Kidney tubule cell (primary cell): ENCODE measurements at places on chromosomes 6 and 20.
A peak's percentile ranks its signal among the peaks of the same experiment; 100 is the strongest.

DNA sequence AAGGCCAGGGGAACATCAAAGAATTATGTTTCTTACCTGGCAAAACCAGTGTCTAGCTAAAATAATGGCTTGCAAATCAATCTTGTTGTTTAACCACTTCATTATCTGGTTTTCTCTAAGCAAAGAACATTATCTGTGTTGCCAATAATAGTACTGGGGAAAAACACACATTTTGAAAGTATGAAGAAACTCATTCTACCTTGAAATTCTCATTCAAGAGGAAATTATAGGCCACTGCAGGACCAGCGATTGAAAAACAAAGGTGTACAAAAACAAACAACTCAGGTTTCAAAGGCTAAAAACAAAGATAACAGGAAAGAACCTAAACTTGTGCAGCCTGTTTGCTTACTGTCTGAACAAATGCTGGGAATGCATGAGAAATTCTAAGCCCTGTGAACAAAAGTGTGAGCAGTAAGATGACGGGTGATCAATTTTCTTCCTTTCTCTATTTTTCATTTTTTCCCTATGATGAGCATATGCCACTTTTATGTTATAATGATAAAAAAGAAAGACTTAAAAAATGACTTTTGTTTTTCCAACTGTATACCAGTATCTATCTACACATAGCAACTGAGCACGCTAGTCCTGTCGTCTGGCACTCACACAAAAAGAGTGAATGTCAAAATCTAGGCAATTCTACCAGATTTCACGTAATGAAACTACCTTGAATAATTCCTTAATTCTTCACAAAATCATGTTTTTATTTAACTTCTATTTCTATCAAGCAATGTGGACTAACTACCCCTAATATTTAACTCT is 117.9 kb downstream of the SGK1 start:
- DNase-seq = no peak

DNA sequence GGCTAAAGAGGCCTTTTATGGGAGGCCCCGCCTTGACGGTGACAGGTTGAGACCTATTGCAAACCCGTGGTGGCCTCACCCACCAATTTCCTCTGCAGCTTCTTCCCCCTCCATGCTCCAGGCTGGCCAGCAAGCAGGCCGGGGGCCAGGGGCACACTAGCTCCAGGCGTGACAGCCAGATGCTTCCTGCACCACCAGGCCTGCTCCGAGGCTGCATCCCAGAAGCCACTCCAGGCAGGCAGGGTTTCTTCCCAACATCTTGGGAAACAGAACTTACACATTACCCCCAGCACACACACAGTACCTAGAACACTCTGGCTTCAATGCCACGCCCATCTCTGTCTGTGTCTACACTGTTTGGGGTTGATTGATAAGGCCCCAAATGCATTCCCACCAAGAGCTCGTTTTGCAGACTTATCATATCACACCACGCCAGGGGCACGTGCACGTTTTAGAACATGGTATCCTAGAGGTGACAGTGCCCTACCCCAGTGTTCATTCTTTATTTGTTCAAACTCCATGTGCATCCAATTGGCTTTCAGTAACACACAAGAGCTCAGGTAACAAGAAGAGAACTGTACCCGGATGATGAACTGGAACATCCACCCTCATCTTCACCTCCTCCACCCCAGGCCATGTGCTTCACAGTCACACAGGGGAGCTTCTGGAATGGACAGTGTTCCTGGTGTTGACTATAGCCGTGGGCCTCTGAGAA is 221.4 kb upstream of the RREB1 start:
- DNase-seq = no peak

DNA sequence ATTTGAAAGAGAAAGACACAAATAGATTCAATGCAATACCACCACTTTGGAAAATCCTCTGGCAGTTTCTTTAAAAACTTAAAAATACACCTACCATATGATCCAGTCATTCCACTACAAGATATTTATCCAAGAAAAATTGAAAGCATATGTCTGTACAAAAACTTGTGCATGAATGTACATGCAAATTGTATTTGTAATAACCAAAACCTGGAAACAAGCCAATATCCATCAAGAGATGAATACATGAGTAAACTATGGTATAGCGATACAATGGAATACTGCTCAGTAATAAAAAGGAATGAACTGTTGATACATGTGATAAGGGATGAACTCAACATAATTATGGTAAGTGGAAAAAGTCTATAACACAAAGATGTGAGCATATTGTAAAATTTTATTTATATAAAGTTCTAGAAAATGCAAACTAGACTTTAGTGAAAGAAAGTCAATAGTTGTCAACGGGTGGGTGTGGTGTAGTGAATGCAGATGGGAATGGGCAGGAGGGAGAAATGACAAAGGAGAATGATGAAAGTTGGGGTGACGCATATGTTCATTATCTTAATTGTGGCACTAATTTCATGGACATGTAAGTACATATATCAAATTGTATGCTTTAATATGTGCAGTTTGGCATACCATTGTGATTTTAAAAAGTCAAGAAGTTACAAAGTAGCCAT is 347.5 kb downstream of the SAMD5 start:
- no peak for DNase-seq

GRCh38 chr20:13936781-13937576 is 53.4 kb downstream of the SEL1L2 start:
- DNase-seq = no peak

- DNase-seq = no peak
These were observed 117.1 kb upstream of the CCDC28A start for GRCh38 chr6:138656364-138657064.

DNA sequence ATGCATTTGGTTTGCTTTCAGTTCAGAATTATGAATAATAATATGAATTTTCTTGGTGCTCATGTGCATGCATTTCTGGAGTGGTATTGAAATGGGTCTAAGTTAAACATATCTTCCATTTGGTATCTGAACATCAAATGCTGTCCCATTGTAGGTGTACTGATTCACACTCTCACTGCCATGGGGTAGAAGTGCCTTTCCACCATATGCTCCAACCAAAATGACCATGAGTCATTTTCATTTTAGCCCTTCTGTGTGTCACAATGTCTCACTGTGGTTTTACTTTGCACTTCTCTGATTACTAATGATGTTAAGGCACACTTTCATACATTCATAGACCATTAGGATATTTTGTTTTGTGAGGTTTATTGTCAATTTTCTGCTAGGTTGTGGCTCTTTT is 211.9 kb downstream of the HAO1 start:
- DNase-seq = peak; percentile 80

- DNase-seq = no peak
These were observed 64.3 kb upstream of the ID4 start for GRCh38 chr6:19772891-19773290.

DNA sequence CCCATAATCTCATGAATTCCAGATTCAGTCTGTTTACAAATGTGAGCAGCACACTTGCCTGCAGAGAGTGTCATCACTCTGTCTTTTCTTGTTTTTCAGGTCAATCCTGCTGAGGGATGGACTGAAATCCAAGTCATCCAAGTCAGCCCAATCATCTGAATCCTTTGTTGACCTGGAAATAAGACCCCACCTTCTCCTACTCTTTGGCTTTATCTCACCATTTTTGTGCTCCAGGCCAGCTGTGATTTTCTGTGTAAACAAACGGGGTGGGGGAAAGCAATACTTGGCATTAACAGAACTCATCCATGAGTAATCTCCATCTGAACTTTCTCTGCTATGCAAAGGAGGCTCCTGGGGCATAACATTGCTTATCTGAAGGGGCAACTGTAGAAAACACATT is 16.9 kb upstream of the GSTA4 start:
- no peak for DNase-seq

DNA sequence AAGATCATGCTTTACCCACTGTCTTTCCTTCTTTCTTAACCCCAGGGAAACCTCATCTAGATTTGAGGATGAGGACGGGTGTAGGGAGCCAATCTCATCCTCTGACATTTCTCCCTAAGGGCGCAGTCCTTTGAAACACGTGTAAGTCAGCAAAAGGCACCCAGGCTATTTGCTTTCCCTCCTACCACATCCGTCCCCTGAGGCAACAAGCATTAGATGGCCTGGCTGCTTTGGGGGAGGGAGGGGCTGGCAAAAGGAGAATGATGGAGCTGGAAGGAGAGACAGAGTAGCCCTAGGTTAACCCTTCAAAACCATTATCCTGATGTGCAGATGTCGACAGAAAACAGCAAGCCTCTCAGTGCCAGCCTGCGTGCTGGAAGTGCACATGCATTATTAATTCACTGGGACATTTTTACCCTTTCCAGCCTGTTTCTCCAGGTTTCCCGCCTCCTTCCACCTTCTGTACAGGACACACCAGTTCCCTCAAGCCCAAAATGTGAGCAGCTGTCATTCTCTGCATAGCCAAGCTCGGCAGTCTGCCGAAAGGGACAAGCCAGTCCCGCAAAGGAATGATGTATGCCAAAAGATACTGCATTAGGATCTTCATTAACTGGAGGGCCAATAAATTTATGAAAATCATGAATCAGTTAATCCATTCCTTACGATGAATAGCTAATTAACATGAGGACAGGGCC is 547.2 kb downstream of the CD83 start:
- peak; percentile 19 for DNase-seq

DNA sequence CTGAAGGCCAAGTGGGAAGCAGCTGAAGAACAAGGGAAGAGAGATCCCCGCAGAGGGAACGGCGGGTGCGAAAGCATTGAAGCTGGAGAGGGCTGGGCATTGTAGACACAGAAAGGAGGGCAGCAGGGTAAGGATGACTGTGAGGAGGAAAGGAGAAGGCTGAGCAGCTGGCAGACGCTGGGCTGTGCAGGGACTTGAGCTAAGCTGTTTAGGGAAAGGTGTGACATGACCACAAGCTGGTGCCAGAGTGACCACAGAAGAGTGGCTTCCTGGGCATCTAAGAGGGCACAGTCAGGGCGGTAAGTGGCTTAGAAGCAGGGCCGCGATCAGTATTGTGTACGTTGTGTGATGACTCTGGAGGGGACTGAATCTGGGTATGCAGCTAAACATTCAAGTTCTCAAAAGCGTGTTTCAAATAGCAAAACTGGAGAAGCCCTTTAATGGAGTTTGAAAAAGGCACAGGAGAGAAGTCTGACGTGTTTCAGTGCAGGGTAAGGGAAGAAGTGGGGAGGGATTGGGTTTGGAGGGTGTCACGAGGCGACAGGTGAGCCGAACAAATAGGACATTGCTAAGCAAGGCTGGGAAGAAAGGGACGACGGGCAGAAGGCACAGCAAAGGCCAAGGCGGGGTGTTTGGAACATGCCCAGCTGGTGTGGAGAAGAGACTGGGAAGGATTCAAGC is 46.1 kb upstream of the ARFGEF2 start:
- no peak for DNase-seq

- DNase-seq = no peak
These were observed 80.8 kb upstream of the EYS start for GRCh38 chr6:65787787-65788186.

DNA sequence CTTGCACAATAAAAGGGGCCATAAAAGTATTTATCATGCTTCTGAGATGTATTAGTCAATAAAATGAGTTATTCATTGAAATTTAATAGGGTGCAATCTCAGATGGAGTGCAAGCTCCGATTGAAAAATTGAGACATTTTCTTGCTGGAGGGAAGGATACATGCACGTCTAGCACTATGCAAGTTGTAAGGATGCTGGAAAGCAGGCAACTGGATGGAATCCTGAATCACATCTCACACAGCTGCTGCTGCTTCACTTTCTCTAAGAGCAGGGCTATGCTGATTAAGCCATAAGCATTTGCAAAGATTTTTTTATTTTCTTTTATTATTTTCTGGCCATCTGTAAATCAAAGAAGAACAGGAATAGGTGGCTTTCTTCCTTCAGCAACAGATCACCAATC is 308.8 kb upstream of the EPHA7 start:
- DNase-seq = no peak

DNA sequence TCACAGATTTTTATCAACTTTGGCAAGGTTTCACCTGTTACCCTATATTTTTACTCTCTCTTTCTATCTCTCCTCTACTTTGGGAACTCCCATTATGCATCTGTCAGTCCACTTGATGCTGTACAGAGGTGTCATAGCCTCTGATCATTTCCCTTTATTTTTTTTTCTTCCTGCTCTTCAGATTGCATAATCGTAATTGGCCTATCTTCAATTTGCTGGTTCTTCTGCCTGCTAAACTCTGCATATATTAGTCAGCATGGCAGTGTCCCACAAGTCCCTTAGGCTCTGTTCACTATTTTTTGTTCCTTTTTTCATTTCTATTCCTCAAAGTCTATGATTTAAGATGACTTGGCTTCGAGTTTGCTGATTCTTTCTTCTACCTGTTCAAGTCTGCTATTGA is 44.7 kb upstream of the MICB start:
- no peak for DNase-seq

DNA sequence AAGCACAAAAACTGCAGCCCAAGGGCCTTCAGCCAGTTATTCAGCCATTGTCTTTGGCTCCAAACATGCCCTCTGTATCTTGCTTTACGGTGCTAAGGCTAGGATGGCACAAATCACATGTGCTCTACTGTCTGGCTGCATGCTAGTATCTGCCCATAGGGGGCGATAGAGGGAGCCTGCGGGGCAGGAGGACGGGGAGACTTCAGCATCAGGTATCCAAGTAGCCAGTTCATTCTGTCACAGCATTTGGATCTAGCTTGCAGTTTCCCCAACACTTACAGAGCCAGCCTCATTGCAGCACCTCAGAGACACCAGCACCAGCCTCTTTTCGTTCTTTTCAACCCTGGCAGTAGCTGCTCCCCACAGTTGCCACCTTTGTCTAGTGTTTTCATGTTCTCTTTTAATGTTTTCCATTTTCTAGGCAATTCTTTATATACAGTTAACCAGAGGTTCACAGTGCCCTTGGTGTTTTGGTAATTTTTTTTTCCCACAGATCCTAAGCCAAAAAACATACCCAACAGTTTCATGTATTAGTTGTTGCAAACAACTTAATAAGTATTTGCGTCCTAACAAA is 705.9 kb downstream of the PTPRT start:
- peak; percentile 35 for DNase-seq

GRCh38 chr6:16372029-16372776 is 133.8 kb downstream of the GMPR start:
- DNase-seq = no peak

GRCh38 chr20:56359212-56360132 is 698 bp downstream of the FAM210B start:
- DNase-seq = peak; percentile 73

- DNase-seq = no peak
These were observed 128.6 kb upstream of the SLC22A23 start for GRCh38 chr6:3585320-3585935.

- no peak for DNase-seq
These were observed 56.5 kb upstream of the CCDC28A start for GRCh38 chr6:138716971-138717665.
